GM12864 (cell line): ENCODE measurements at places on chromosomes 4 and X.

DNA sequence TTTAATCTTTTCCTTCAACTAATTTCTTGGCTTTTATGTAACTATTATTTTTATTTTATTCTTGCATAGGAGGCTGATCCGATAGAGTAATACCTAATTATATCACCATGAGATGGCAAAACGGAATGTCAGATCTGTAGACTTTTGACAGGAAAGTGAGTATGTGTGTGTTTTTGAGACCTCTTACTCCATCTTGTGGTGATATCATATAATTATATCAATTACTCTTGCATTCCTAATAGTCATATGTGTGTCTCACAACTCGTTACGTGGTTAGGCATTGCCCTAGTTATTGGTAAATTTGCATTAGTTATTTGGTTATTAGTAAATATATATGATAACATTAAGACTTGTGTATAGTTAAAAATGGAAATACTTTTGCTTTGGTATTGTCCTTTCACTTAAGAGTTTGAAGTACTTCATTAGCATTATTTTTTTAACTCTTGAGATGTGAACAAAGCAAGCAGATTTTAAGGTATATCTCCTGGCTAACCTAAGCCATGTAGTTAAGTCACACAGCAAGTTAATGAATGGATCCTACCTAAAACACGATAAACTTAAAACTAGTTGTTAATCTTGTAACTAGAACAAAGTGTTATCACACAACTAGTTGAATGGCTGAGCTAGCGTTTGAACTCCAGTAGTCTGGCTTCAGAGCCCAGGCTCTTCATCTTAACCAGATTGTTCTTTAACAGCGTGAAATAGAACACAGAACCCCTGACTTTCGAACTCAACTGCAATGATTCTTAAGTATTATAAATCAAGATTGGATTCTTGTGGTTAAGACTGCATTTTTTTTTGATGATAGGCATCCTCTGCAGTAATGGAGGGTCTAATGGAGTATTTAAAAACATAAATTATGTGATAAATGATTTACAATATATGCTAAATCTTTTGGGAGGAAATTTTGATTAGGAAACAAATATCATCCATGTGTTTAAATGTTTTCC, 67.1 kb downstream of the PGRMC2 start:
- DNase-seq = no peak

DNA sequence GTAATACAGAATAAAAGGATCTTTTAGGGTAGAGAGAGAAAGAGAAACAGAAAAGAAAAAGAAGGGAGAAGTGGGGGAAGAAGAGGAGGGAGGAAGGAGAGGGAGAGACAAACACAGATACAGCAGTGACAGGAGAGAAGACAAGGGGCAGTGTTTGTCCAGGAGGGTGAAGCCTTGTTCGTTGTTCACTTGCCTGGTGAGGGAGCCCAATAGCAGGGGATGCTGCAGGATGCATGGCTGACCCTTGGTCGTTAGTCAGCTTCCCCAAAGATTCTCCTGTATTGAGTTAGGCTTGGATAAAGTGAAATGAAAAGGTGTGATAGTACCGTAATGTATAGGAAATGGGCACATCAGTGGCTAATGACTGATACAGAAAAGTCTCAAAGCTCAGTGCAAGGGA, 403.7 kb downstream of the IL15 start:
- DNase-seq = no peak

- DNase-seq = no peak
Measured at GRCh38 chrX:153381684-153382532, 19.2 kb downstream of the PNMA6E start.

GRCh38 chr4:82721819-82722423, 76.7 kb downstream of the SCD5 start:
- no peak for DNase-seq

GRCh38 chr4:145564540-145564939, 54.6 kb upstream of the MMAA start:
- DNase-seq = no peak

GRCh38 chr4:37816006-37816405, 10.5 kb upstream of the PGM2 start:
- no peak for DNase-seq

DNA sequence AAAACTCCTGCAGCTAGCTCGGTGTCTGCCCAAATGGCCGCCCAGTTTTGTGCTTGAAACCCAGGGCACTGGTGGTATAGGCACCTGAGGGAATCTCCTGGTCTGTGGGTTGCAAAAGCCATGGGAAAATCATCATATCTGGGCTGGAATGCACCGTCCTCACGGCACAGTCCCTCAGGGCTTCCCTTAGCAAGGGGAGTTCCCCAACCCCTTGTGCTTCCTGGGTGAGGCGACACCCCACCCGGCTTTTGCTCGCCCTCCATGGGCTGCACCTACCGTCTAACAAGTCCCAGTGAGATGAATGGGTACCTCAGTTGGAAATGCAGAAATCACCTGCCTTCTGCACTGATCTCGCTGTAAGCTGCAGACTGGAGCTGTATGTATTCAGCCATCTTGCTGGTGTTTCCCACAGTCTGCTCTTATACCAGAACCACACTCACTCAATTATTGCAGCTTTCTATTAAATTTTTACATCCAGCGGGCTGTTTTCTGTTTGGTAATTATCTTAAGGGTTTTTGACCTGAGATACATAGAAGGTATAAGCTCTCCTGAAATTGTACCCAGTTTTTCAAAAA, 36.7 kb upstream of the NPNT start:
- DNase-seq = no peak

DNA sequence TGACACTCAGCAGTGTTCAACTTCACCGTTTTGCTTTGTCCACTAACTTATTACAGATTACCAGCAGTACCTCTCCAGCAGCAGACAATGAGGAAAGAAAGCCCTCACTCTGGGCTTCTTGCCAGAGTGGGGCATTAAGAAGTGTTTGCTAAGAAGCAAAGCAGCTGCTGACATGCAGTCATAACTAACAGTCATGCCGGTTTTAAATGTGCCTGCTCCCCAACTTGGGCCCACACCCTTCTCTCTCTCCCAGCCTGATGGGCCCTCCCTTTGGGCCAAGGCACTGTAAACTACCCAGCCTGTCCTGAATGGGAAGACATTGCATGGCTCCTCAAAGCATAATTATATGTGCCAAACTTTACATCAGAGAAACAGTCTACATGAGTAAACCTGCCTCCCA, 54.6 kb upstream of the HHIP start:
- no peak for DNase-seq

DNA sequence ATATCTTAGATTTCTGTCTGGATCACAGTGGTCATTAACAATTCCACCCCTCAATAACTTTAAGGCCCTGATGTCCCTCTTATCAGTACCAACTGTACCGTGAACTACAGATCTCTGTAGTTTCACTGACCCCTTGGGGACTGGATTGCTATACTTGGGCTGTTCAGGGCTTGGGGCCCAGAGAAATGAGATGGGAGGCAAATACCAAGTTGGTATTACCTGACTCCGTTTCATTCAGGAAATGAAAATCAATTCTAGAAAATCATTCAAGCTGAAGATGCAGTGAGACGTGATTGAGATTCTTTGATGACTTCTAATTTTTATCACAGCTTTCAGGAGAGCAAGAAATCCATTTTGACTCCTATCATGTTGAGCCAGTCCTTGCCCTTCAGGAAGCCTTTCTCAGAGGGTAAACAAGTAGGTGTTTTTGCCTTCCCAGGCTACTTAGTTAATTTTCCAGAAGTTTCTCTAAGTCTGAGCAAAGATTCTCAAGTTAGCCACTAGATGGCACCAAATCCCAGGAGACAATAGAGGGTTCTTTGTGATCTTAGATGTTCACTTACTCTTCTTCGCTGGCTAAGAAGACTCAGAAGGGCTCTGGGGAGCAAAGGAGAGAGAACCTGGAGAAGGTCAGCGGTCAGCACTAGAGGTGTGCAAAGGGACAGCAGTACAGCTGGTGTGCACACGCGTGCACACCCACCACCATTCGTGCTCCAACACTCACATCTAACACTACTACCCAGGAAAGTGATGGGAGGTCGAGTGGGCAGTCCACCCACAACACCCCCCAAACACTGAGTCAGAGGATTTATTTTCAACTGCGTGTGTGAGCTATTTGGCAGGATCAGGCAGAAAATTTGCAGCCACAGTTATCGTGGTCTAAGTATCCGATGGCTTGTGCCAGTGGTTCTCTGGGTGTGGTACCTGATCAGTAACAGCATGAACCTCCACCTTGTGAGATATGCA, 7.4 kb downstream of the HNRNPH2 start:
- no peak for DNase-seq
